Stimulated activated CD8-positive, alpha-beta memory T cell treated with anti-CD3 and anti-CD28 coated beads, Interleukin-4, amount 100 ng/mL, for 24 hours (primary cell): ENCODE measurements at places on chromosomes 6 and 20.

DNA sequence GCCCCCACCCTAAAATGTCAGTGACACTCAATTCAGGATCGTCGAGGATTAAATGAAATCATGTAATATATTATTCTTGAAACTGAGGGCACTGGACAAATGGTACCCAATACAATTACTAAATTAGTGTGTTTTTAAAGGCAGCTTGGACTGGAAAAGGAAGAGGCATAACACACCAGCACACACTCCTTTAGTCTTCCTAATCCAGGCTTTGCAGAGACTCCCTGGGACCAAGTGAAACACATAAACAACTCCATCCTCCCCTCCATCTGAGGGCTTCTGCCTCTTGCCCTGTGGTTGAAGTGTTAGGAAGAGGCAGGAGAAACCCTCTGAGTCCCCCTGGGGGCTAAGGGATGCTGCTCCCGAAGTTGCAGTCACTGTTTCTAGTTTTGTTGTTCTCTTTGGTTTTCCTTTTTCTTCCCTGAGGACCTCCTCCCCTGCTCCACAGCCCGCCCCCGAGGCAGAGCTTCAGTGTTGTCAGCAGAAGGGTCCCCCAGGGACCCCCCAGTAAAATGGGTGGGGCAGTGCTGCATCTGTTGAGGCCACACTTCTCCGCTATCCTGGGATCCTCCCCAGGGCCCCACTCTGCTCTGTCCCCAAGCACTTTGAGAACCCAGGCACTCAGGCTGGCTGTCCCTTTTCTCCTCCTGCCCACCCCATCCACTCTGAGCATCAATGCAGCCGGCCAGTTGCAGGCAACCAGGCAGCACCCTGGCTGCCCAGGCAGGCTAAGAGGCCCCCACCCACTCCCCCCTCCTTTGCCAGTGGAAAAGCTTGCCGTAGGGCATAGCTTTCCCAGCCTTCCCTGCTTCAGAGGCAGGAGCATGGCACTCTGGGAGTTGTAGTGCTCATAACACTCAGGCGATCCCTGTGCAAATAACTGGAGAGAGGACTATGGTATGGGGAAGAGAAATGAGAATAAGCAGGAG is 5.9 kb downstream of the TMEM63B start:
- DNase-seq, result no peak

GRCh38 chr6:31114541-31114878 is at the start of gene PSORS1C1:
PSORS1C1 (plus strand) TSS chr6:31114800; CDS start chr6:31129633, 14,833 bp downstream.
- DNase-seq, result no peak

- peak; percentile 19 for DNase-seq
Measured at GRCh38 chr6:138588805-138589434, 89.6 kb upstream of the NHSL1 start.

- no peak for DNase-seq
Measured at GRCh38 chr6:134431421-134431859, 113.5 kb upstream of the SGK1 start.

GRCh38 chr20:60652046-60652445 is 600.0 kb upstream of the CDH4 start:
- no peak for DNase-seq

GRCh38 chr6:43405354-43405753 is 22.0 kb upstream of the ABCC10 start:
- no peak for DNase-seq

GRCh38 chr6:38498085-38498484 is 141.6 kb downstream of the BTBD9 start:
- no peak for DNase-seq

DNA sequence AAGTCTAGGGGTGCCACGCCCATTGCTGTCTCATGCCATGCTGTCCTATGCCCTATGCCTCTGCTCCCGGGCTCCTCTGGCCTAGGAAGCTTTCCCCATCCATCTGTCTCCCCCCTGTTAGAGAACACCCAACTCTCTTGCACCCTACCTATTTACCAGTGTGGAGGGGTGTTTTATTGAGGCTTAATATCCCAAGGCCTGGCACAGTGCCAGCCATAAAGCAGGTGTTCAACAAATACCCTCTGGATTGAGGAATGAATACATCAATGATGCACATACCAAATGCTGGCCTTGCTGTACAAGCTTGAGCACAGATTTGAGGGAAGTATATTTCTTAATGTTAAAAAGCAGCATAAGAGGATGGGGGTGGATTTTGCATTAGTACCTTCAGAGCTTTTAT is 38.3 kb downstream of the METTL24 start:
- DNase-seq, result no peak

- no peak for DNase-seq
Measured at GRCh38 chr6:71364889-71365542, 76.4 kb downstream of the OGFRL1 start.

- DNase-seq, result no peak
Measured at GRCh38 chr6:137880746-137881521, 13.9 kb downstream of the TNFAIP3 start.

- no peak for DNase-seq
Measured at GRCh38 chr6:2259002-2259494, 13.6 kb upstream of the GMDS start.

DNA sequence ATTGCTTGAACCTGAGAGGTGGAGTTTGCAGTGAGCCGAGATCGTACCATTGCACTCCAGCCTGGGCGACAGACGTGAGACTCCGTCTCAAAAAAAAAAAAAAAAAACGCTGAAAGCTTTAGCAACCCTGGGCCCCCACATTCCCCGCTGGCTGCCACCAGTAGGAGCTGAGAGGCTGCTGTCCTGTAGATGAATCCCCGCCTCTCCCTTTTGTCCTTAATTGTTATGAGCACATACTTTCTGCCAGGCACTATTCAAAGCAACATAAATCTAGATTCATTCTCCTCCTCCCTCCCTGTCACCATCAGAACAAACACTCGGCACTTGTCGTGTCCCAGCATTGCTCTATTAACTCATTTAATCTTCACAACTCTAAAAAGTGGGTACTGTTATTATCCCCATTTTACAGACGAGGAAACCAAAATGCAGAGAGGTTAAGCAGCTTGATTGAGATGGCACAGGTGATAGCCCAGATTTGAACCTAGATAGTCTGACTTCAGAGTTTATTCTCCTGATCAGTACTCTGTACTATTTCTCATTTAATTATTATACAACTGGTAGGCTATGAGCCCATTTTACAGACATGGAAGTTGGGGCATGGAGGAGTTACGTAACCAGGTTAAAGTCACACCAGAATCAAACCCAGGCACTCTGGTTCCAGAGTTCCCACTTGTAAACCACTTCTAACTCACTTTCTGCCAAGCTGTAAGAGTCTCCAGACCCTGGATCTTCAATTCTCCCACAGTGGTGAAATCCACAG is 97.4 kb downstream of the EYA2 start:
- DNase-seq, result no peak

- no peak for DNase-seq
Measured at GRCh38 chr6:110364364-110365105, 6.4 kb upstream of the METTL24 start.

- DNase-seq, result no peak
Measured at GRCh38 chr6:84242265-84242664, 14.8 kb upstream of the CEP162 start.

- DNase-seq, result no peak
Measured at GRCh38 chr6:50831186-50831585, 12.5 kb downstream of the TFAP2B start.

GRCh38 chr20:24117383-24117782 is 128.8 kb upstream of the GGTLC1 start:
- no peak for DNase-seq

GRCh38 chr6:47352194-47352920 is 42.7 kb upstream of the TNFRSF21 start:
- DNase-seq, result no peak

DNA sequence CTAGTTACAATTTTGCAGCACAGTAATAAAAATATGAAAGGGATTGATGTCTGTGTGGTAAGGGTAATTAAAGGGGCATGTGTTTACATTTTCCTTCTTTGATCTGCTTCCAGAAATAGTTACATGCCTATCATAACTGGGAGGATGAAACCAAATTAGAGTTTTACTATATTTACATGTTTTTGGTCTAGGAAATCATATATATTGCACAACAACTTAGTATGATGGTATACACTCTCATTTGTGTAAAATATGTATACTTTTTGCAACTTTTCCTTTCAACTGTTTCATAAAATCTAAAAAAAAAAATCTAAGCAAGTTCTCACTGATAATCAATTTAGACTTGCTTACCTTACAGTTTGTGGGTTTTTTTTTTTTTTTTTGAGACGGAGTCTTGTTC is 32.2 kb downstream of the DCBLD1 start:
- no peak for DNase-seq

GRCh38 chr6:30453508-30454116 is 35.7 kb upstream of the HLA-E start:
- DNase-seq, result peak; percentile 76

GRCh38 chr6:152775428-152775827 is 24.8 kb downstream of the VIP start:
- DNase-seq, result no peak

GRCh38 chr6:145012039-145012662 is 723.2 kb downstream of the EPM2A start:
- no peak for DNase-seq

GRCh38 chr20:6559791-6560190 is 207.7 kb upstream of the BMP2 start:
- DNase-seq, result no peak

DNA sequence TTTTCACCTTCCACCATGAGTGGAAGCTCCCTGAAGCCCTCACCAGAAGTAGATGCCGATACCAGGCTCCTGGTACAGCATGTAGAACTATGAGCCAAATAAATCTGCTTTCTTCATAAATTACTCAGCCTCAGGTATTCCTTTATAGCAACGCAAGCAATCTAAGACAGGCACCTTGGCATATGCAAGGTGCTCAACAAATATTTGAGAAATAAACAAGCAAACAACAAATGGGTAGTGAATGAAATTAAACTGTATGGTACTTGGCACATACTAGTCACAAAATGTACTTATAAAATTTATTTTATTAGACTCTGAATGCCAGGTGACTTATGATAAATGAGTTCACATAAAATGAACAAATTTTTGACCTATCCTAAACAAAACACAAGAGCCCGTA is 220.3 kb downstream of the MAFB start:
- DNase-seq, result no peak

DNA sequence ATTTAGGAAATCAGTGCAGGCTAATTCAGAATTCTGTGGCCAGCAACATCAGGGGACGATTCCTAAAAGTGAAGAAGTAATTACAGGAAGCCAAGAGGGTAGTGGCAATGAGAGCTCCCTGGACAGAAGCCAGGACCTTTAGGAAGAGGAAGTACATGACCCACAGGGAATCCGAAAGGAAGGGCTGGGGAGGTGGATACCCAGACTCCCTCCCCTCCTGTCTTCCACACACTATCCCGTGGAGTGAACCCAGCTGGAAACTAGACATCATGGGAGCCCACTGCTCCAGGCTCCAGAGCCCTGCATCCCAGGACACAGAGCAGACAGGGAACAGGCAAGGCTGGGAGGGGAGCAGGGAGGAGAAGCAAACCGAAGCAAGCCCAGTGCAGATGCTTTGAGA is 83.0 kb downstream of the SNX5 start:
- no peak for DNase-seq

- DNase-seq, result no peak
Measured at GRCh38 chr20:20593447-20594170, 118.8 kb downstream of the RALGAPA2 start.

- no peak for DNase-seq
Measured at GRCh38 chr20:44900231-44900854, 9.5 kb upstream of the PABPC1L start.
